Motor neuron (in vitro differentiated cells): ENCODE measurements at places on chromosomes 13 and 19. TPM values are rescaled to one million over a fixed set of nuclear protein-coding genes. Genes with fewer than 3 reads are reported as not detected.

DNA sequence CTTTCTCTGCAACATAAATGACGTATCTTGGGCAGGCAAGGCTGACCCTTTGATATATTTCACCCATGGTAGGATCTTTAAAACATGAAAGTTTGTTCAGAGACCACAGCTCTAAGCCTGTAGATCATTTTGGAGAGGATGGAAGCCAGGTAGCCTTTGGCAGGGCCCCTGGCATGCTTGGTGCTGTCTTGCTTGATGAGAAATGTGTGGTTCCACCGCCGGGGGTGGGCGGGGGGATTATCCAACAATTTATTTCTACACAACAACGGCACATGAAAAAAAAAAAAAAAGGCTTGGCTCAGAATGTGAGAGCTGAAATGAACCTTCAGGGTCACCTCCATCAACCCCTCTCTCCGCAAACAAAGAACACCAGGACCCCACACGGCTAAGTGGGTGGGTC lies 112.9 kb upstream of the MBNL2 start:
- no peak for ATAC-seq

Gene CCNA1
- 11.2 and 13.3 TPM in 2 replicates for total RNA-seq

DNA sequence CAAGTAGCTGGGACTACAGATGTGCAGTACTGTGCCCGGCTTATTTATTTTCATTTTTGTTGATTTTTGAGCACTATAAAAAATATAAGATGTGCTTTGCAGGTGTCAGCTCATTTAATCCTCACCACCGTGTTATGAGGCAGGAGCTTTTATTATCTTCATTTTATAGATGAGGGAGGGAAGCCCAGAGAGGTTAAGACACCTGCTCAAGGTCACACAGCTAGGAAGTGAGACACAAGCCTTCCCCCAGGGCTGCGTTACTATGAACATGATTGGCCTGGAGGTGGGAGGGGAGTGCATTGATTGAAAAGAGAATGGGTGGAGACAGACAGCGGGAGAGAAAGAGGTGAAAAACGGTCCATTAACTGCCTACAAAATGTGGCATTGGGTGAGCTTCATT lies 7.2 kb downstream of the ANKRD24 start:
- no peak for ATAC-seq

DNA sequence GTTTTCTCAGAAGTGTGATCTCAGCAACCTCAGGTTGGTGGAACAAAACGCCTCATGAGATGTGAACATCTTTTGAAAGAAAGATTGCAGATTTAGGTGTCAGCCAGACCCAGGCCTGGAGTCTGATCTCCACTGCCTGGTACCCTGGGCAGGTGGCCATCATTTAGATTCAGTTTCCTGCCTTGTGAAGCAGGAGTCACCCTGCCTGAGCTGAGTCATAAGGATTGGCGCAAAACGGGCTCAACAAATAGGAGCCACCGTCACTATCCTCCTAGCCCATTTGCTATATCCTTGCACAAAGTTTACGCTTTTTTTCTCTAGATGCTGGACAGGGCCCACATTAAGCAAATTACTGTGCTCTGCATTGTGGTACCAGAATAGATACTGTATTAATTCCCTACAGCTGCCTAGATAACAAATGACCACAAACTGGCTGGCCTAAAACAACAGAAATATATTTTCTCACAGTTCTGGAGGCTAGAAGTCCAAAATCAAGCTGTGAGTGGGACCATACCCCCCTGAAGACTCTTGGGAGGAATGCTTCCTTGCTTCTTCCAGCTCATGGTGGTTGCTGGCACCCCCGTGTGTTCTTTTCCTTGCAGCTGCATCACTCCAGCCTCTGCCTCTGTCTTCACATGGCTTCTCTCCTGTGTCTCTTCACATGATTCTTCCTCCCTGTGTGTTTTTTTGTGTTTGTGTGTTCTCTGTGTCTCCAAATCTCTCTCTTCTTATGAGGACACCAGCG lies 38.2 kb downstream of the TNFSF11 start:
- no peak for ATAC-seq

Gene KRTDAP
- total RNA-seq, result not detected in 2 replicates

- no peak for ATAC-seq
These were observed 753.7 kb upstream of the SGCG start for GRCh38 chr13:22427066-22427465.

- ATAC-seq, result peak; percentile 38
These were observed 16.7 kb downstream of the PIP5K1C start for GRCh38 chr19:3683405-3684053.

DNA sequence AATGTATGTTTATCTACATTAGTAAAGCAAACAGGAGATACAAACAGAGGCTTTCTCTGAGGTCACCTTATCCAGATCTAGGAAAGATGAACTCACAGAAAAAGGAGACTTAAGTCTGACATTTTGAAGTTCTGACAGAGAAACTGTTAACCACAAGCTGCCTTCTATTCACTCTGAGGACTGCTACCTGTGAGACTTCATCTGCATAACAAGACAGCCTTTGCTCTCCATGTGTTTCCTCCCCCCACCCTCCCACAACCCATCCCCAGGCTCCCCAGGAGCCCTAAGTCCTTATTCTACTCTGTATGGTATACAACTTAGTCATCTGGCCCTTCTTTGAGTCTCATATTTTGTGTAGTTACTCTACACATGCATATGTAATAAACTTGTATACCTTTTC lies 699.0 kb downstream of the FGF9 start:
- ATAC-seq, result no peak

- no peak for ATAC-seq
These were observed 87.3 kb downstream of the COL4A2 start for GRCh38 chr13:110394371-110394841.

DNA sequence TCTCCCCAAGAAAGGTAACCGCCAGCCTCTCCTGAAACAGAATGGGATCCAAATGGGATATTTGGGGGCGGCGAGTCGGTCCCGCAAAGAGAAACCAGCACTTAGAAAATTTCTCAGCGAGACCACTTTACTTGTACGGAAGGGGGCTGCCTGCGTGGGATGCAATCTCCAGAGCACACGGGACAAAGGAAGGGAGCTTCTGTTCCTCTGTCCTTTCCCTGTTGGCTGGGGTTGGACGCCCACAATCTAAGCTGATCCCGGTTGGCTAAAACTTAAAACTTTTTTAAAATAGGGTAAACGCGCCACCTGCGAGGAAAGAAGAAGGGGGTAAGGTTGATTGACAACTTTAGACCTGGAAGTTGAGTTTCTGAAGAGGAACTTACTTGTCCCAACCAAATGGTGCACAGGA lies 826 bp upstream of the BSG start:
- ATAC-seq, result no peak

Gene CRX
- total RNA-seq, result 0.50 and 0.83 TPM in 2 replicates

GRCh38 chr13:94390881-94391280 lies 88.6 kb downstream of the DCT start:
- no peak for ATAC-seq

Gene TMEM238
- 0.40 and 0.58 TPM in 2 replicates for total RNA-seq

Gene TUBA3C
- 0.69 TPM in 1 of 2 replicates, not detected in the other for total RNA-seq

DNA sequence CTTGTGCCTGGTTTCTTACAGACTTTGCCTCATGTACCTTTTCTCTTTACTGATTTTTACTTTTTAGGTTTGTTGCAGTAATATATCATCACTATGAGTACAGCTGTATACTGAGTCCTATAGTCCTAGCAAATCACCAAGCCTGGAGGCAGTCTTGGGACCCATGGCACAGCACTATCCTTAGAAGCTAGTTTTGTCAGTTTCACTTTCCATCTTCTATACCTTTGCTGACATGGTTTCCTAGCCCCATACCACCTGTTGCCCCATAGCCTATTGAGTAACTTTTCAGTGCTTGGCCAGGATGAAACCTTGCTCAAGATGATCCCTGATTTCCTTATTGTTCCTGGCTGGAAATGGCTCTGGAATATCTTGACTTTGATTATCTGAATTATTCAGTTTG lies 826.4 kb downstream of the GPC5 start:
- ATAC-seq, result no peak

Gene BIVM
- total RNA-seq, result 25.3 and 25.6 TPM in 2 replicates

DNA sequence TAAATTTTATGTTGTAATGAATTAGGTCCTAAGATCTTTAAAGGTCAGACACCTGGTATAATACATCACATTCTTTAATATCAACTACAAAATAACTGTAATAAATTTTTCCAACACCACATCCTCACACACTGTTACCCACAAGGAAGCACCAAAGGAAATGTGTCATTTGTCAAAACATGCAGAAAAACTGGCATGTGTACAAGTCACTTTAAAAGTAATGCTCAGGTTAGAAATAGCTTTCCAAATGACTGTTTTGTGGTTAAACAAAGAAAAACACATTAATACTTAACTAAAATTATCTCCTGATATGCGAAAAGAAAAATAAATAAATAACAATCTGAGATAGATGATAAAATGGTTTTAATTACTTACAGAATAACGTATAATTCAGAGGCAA lies 74.7 kb downstream of the MZT1 start:
- no peak for ATAC-seq

GRCh38 chr13:24851546-24851945 lies 87.6 kb downstream of the RNF17 start:
- peak; percentile 20 for ATAC-seq

DNA sequence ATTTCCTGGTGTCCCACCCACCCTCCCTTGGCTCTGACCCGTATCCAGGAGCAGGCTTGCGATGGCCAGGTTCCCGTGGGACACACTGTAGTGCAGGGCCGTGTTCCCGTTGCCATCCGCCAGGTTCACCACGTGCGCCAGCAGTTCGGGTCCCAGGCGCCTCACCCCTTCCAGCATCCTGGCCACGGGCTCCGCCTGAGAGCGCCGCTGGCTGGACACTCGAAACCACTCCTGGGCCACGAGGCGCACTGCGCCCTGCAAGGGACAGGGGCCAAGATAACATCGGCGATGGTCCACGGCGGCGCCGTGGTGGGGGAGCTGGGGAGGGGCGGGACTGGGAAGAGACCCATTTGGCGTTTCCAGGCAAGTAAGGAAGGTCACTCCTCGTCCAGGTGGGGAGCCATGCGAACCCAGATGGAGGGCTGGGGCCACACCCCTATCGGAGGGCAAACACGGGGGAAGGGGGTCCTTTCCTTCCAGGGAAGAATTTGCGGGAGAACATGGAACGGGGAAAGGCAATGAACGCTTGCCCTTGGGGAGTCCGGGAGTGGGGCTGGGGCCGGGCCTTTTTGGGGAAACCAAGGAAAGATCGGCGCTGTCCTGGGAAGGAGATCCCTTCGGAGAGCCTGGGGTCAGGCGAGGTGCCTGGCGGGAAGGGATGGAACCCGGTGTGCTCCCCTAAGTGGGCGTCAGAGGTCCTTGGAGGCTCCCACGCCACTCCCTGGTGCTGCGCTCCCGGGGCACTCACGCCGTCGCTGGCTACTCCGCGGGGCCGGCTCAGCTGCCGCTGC lies 9.9 kb downstream of the KANK3 start:
- no peak for ATAC-seq

DNA sequence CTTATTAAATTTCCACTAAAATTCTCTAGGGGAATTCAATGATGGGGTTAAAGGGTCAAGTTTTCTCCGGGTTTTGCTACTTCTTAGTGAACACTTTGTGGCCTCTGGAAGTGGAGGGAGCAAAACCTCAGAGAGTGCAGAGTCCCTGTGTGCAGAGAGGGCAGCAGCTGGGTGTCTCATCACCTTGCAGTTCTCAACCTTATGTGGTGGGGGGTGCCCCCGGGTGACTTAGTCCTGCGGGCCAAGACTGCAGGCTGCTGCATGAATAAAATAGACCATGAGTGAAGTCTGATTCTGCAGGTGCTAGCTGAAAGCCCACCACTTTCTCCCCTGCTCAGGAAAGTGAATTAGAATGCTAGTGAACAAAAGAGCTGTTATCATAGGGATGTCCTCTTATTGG lies 191.6 kb downstream of the DLEU7 start:
- ATAC-seq, result no peak

- ATAC-seq, result no peak
These were observed 26.7 kb downstream of the RCBTB2 start for GRCh38 chr13:48506092-48506701.

DNA sequence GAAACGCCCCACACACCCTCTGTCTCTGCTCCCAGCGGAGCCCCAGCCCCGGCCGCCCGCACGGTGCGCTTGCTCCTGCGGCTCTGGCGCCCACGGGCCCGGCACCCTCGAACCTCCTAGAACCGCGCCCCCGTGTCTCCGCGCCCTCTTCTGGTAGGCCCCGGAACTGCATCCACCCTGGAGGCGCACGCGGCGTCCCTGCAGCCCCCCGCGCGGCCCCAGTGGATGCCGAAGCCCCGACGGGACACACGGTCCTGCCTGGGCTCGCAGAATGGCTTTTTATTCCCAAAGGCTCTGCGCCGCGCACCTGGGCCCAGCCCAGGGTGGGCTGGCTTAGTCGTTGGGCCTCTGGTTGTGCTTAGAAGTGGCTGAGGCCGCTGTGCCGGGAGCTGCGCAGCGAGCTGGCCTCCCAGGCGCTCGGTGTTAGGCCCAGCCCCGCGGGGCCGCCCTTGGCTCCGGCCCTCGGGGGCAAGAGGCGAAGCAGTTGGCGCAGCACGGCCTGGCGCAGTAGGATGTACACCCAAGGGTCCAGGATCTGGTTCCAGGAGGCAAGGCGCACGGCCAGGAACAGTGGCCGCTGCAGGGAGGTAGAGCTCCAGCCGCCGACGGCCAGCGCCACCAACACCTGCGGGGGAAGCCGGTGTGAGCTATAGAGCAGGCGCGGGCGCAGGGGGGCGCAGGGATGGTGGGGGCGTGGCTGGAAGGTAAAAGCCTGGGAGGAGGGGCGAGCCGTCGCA lies 2.8 kb downstream of the PTGER1 start:
- peak; percentile 48 for ATAC-seq

DNA sequence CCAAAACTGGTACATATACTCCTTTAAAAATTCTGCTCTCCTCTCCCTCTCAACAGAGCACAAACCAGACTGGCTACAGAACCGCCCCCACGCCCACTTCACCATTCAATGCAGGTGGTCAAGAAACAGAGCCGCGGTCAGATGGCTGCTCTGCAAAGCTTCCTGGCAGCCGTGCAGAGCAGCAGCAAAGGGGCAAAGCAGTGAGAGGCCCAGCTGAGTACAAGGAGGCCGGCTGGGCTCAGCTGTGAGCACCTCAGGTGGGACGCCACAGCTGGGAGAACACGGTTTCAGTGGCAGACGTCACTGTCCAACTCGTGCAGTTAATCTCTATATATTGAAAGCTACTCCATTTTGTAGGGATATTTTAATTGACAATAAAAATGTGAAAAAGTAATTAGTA lies 8.3 kb downstream of the GRTP1 start:
- no peak for ATAC-seq

DNA sequence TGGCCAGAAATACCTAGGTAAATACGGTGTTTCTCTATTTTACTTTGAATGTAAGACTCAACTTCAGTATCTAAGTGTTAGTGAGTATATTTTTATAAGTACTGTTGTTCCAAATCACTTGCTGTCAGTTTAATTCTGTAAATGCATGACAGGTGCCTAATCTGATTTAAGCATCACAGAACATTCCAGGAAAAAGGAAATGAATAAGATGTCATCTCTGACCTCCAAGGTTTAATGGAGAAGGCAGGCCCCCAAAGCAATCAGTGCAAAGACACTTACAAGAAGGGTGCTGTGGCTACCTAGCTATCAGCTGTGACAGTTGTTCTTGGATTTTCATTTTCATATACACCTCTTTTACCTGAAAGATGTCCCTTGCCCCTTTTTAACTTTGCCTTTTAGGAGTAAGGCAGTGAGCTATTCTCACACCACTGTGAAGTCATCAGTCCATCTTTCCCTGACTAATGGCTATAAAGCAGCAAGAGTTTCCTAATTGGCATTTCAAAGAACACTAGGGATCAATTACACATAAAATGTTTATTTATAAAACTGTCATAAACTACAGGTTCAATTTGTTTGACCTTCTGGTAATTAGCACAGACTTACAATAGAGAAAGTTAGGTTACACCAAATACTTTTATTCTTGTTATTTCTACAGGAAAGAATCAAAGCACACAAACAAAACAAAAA lies 427.6 kb downstream of the SPRY2 start:
- no peak for ATAC-seq
